Stimulated activated CD4-positive, alpha-beta T cell treated with anti-CD3 and anti-CD28 coated beads, TNF-alpha, amount 100 ng/mL, for 4 hours (primary cell): ENCODE measurements at places on chromosomes 12 and 14.

GRCh38 chr14:105146181-105146975 lies 22.2 kb downstream of the JAG2 start:
- no peak for DNase-seq

- DNase-seq = no peak
Observed at GRCh38 chr12:131386167-131386521, 324.7 kb upstream of the SFSWAP start.

- no peak for DNase-seq
Observed at GRCh38 chr12:16454481-16454880, 107.0 kb downstream of the MGST1 start.

DNA sequence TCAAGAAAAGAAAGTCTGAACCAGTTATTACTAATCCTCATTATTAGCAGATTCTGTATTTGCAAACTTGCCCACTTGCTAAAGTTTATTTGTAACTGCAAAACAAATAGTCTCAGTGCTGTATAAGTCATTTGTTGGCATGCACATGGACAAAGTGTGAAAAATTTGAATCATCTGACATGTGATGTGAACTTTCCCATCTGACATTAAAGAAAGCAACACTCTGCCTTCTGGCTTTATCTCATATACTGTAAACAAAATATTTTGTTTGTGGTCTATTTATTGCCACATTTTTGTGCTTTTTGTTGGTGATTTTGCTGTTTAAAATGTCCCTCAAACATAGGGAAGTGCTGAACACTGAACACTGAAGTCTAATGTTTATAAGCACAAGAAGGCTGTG lies 513.8 kb downstream of the RPL10L start:
- no peak for DNase-seq

GRCh38 chr14:104252256-104253215 lies 114.1 kb downstream of the KIF26A start:
- DNase-seq = no peak

GRCh38 chr14:103009559-103009958 lies 47.8 kb downstream of the CDC42BPB start:
- no peak for DNase-seq

DNA sequence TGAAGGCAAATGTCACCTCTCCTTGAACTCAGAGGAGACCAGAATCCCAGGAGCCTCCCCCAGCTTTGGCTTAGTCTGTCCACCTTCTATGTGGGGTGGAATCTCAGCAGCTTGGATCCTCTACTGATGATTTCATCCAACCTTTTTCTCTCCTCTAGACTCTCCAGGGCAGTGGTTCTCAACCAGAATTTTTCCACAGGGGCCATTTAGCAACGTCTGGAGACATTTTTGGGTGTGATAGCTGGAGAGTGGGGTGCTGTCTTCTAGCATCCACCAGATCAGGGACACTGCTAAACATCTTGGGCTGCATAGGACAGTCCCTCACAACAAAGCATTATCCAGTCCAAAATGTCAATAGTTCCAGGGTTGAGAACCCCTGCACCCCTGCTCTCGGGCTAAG lies 4.4 kb upstream of the DDX23 start:
- no peak for DNase-seq

DNA sequence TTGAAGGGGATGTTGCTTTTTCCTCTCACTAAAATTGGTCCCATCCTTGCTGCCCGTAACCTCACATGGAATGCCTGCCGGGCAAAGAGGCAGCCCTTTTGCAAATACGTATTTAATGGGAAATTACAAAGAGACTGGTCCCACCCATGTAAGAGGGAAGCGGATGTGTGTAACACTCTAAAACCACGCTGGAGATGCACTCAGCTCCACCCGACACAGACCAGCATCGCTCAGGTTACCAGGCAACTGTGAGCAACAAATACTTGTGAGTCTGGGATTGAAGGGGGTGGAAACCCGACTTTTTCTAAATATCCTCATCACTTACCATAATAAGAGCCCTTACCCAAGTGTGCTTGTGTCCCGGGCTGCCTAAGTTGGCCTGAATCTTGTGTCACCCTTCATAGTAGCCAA lies 47.7 kb downstream of the ELK3 start:
- peak; percentile 26 for DNase-seq
